GM03348 (cell line): ENCODE measurements at places on chromosomes 2 and 18.

- DNase-seq, result no peak
Observed at GRCh38 chr2:28492282-28492681, 3.6 kb upstream of the PLB1 start.

GRCh38 chr2:227150222-227150936 lies 13.6 kb downstream of the COL4A4 start:
- no peak for DNase-seq

GRCh38 chr2:105301646-105302045 lies 27.9 kb downstream of the TGFBRAP1 start:
- DNase-seq, result no peak

DNA sequence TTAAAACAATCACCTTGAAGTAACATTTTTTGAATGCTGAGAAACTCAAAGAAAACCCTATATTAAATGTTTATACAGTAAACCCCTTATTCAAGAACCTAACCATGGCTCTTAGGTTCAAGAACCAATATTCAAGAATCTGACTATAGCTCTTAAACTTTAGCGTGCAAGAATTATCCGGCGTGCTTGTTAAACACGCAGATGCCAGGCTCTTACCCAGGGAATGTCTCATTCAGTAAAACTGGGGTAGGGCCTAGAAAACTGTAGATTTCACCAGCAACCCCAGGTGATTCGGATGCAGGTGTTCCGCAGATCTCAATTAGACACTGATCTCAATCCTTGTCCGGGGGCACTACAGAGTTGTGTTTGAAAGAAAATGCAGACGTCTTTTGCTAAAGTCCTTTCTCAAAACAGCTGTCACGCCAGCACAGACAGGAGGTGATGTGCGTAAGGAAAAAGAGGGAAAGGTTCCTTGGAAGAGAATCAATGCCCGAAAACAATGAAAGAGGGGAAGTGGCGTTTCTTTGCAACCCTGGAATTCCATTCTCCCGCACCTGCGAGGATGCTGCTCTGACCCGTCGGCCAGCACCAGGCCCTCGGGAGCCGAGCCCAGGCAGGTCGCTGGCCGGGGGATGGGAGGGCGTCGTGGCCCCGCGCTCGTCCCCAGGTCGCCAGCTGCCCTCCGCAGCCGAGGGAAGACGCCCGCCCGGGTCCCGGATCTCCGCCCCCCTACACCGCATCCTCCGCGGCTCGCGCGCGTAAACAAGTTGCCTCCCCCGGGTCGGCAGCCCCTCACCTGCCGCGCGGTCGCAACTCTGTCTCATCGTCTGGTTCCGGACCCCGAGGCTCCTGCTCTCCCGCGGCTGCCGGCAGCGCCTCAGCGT lies 851 bp downstream of the EIF2AK3 start:
- DNase-seq, result peak; percentile 47

GRCh38 chr2:105886029-105886454 lies 141.3 kb downstream of the NCK2 start:
- peak; percentile 67 for DNase-seq

DNA sequence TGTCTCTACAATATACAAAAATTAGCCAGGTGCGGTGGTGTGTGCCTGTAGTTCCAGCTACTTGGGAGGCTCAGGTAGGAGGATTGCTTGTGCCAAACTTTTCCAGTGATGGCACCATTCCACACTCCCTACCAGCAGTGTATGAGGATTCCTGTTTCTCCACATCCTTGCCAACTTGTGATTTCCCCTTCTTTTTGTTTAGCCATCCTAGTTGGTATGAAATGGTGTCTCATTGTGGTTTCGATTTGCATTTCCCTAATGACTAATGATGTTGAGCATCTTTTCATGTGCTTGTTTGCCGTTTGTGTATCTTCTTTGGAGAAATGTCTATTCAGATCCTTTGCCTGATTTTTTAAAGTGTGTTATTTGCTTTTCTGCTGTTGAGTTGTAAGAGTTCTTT lies 41.0 kb downstream of the EPB41L5 start:
- no peak for DNase-seq
